K562 (cell line): ENCODE measurements at places on chromosomes 3 and 15.

- no peak for DNase-seq
Measured at GRCh38 chr3:38823722-38824121, 7.7 kb upstream of the SCN10A start.

DNA sequence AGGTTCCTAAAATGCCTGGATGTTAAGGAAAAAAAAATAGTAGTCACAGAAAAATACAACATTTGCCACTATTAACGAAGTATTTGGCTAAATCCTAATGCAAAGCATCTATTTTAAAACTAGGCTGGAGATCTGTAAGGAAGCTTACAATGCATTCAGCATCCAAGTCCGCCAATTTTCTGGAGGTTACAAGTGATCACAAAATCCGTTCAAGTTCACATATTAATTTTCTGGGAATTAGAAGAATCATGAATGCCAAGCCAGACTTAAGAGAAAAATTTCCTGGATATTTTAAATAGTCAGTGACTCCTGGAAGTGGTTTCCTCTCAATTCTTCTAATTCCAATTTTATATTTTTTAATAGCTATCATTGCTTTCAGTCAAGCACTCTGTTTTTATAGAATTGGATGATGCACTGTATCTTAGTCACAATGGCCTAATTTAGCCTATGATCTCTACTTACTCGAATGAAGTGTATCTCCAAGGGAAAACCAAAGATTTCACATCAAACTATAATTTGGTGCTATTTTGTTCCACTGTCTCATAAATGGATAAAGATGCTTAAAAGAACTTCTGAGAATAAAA lies 60.4 kb downstream of the P3H2 start:
- DNase-seq = no peak

DNA sequence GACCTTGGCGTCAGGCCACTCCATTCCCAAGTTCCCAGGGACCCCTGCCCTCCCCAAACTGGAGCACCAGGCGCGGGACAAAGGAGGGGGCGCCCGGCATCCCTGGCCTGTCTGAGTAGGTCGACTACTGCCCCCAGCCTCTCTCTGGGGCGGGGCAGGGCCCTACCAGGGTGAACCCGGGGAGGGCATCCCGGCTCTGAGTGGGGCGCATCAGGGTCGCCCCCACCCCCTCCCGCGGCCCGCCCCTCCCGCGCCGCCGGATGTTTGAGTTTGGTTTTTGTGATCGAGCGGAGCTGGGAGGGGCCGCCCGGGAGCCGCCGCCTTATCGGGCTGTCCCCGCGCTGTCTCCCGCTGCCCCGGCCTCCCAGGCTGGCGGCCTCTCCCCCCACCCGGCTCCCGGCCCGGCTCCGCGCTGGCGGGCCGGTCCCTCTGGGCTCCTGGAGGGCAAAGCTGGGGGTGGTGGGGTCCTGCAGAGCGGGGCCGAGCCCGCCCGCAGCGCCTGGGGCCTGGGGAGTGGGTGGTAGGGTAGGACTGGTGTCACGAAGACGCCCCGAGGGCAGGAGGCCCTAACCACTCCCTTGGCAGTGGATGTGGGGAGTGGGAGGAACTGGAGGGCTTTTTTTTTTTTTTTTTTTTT lies 47.2 kb upstream of the SMAD6 start:
- peak; percentile 85 for DNase-seq

GRCh38 chr15:67146234-67146633 lies 80.8 kb downstream of the SMAD3 start:
- no peak for DNase-seq

- no peak for DNase-seq
Measured at GRCh38 chr15:85318048-85318731, 62.2 kb upstream of the AKAP13 start.

GRCh38 chr3:171748064-171748924 lies 62.0 kb downstream of the PLD1 start:
- no peak for DNase-seq

- DNase-seq = peak; percentile 83
Measured at GRCh38 chr3:12952343-12953200, 111.2 kb upstream of the RPL32 start.
